ENCODE measurements at places on chromosomes 2 and 18. TPM values are rescaled to one million over a fixed set of nuclear protein-coding genes. Genes with fewer than 3 reads are reported as not detected.

Gene RBMS1
- total RNA-seq, result 65.8 TPM

Gene BMP10
- total RNA-seq, result not detected

Gene TMEM237
- 21.1 TPM for total RNA-seq

Gene USP37
- total RNA-seq, result 6.5 TPM

Gene ARHGEF4
- 7.7 TPM for total RNA-seq

Gene CXCR1
- total RNA-seq, result not detected

Gene UGT1A10
- 0.26 TPM for total RNA-seq

Gene MTLN
- 121 TPM for total RNA-seq

Gene TMEM37
- 1.6 TPM for total RNA-seq

Gene TUBB8B
- not detected for total RNA-seq

Gene CYP20A1
- total RNA-seq, result 9.2 TPM

Gene CCDC68
- 5.8 TPM for total RNA-seq

Gene UNC80
- not detected for total RNA-seq

Gene SERPINB7
- 2.9 TPM for total RNA-seq

Gene HOXD10
- 7.5 TPM for total RNA-seq

Gene ANKRD62
- not detected for total RNA-seq

Gene HOXD1
- 0.28 TPM for total RNA-seq

Gene POLE4
- total RNA-seq, result 150 TPM

Gene MEIS1
- 1.5 TPM for total RNA-seq

Gene CCDC121
- total RNA-seq, result 4.1 TPM

Gene CLHC1
- total RNA-seq, result 1.8 TPM

Gene RBM43
- 3.9 TPM for total RNA-seq

Gene XDH
- total RNA-seq, result 1.3 TPM

Gene CRACDL
- 0.54 TPM for total RNA-seq

Data from A549 treated with DMSO at 1 μM for 4 hours (cell line).